Skin of body (tissue), 3 donors: ENCODE measurements at places on chromosomes 6 and 20. TPM values are rescaled to one million over a fixed set of nuclear protein-coding genes. Genes with fewer than 3 reads are reported as not detected.

SLC26A8 gene
- 0.20 TPM for total RNA-seq

RAD21L1 gene
- total RNA-seq, result not detected

- DNase-seq, result no peak
These were observed 214.7 kb upstream of the PROKR2 start for GRCh38 chr20:5531318-5532081.

DNA sequence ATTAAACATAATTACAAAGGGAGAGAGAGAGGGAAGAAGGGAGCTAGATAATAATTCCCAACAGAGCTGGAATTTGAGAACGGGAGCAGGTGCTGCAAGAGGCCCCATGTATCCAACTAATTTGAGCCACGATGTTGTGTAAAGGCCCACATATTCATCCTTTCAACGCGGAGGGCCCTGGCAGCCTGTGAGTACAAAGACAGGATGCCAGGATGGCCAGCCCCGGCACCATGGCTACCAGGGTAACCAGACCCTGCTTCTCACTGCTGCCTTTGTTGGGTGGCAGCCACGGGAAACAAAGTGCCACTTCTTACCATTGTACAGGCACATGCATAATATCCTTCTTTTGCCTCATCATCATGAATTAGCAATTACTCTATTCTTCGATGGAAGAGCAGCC lies 492.0 kb upstream of the NRSN1 start:
- no peak for DNase-seq

GRCh38 chr6:21144928-21145327 lies 448.6 kb upstream of the SOX4 start:
- DNase-seq, result no peak

DNA sequence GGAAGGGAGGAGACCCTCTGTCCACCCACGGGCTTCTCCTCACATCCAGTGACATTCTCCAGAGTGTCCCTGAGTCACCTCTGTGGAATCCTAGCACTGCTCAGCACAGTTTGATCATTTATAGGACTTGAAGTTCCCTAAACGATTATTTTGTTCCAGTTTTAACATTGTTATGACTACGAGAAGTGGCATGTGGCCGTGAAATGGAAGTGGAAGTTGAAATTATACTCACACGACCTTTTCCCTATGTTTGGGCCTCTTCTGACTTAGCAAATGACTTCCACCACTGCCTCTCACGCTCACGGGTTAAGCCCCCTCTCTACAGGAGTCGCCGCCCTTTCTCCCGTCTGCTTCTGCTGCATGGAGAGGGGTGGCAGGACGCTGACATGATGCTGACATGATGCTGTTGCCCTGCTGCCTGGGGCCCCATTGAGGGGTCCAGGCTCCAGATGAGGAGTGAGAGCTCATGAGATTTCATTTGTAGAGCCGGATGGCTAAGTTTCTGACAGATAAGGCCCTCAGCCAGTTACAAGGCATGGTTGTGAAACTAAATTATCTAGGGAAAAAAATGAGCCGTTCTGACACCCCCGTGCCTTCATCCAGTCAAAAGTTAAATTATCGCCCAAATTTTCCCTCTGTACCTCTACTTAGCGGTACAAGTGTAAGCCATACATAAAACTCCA lies 153.6 kb upstream of the UST start:
- no peak for DNase-seq

- DNase-seq, result no peak
These were observed 24.6 kb upstream of the ADGB start for GRCh38 chr6:146574211-146574610.
